ENCODE measurements at places on chromosomes 1 and 21.

- no peak for DNase-seq
Measured at GRCh38 chr21:33769057-33769456, 126.8 kb downstream of the ITSN1 start.

GRCh38 chr21:46459356-46460112 lies 843 bp downstream of the DIP2A start:
- no peak for DNase-seq

DNA sequence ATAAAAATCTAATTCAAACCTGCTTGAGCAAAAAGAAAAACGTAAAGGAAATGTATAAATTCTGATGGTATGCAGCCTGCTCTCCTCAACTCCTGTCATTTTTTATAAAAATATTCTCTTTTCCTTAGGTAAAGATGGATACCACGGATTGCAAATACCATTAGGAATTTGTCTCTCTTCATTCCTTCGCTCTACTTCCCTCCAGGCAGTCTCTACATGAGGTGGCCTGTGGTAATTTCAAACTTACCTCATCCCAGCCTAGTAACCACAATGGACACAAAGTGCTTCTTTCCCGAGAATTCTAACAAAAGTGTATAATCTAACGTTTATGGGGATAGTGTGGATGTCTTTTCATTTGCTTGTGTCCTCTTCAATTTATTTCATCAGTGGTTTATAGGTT lies 239.5 kb upstream of the LRRC7 start:
- no peak for DNase-seq

DNA sequence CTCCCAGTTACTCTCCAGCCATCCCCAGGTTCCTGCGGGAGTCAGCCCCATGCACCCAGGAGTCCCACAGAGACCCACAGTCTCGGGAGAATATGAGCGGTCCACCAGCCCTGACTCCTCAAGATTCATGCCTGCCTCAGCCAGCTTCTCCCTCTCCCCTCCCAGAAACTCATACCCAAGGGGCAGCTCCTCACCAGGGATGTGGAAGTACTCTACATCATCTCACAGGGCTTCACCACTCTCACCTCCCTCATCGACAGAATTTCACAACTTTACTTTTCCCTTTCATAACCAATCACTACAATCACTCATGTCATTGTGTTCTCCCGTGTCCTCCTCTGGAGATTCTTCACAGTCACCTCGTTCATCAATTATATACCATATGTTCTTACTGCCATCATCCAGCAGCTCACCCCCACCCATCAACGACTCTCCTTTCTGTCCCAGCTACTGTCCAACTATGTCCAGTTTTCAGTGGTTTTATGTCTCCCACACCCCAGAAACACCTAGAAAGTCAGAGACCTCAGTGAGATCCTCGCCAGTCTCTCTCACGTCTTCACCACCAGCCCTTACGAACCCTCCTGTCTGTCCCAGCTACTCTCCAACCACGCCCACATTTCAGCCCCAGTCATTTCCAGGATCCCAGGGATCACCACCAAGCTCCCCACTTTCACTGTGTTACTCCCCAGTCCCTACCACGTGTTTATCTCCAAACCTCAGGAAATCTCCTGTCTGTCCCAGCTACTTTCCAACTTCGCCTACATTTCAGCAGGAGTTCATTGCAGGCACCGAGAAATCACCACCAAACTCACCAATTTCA lies 1530.1 kb upstream of the TPTE start:
- DNase-seq, result no peak
